Lung microvascular endothelial cell (primary cell): ENCODE measurements at places on chromosomes 3 and 15. TPM values are rescaled to one million over a fixed set of nuclear protein-coding genes. Genes with fewer than 3 reads are reported as not detected.

SLC35G2 gene
- total RNA-seq: 14.6 and 24.2 TPM in 2 replicates

WDR72 gene
- total RNA-seq: not detected in 2 replicates

GRCh38 chr15:89157918-89158564, 63.3 kb downstream of the RLBP1 start:
- no peak for DNase-seq

- peak; percentile 38 for DNase-seq
Measured at GRCh38 chr3:117355566-117355965, 646.0 kb downstream of the TUSC7 start.

IFT122 gene
- total RNA-seq: 23.5 and 37.9 TPM in 2 replicates

GRCh38 chr15:72009222-72009621, 108.7 kb downstream of the MYO9A start:
- DNase-seq: no peak
